AG09309 (cell line): ENCODE measurements at places on chromosomes 2 and 18.

DNA sequence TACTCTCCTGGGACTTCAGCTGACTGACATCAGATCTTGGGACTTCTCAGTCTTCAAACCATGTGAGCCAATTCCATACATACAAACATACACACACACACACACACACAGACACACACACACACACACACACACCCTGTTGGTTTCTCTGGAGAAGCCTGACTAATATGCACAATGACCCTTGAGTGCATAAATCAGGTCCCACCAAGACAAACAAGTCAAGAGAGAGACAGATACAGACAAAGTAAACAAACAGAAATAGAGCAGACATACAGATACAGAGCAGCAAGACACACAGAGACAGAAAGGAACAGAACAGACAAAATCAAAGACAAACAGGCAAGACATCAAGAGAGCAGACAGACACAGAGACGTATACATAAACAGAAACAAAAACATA, 43.8 kb upstream of the DDX18 start:
- DNase-seq, result no peak

- DNase-seq, result no peak
Observed at GRCh38 chr2:108118996-108119395, 120.8 kb upstream of the SULT1C3 start.

DNA sequence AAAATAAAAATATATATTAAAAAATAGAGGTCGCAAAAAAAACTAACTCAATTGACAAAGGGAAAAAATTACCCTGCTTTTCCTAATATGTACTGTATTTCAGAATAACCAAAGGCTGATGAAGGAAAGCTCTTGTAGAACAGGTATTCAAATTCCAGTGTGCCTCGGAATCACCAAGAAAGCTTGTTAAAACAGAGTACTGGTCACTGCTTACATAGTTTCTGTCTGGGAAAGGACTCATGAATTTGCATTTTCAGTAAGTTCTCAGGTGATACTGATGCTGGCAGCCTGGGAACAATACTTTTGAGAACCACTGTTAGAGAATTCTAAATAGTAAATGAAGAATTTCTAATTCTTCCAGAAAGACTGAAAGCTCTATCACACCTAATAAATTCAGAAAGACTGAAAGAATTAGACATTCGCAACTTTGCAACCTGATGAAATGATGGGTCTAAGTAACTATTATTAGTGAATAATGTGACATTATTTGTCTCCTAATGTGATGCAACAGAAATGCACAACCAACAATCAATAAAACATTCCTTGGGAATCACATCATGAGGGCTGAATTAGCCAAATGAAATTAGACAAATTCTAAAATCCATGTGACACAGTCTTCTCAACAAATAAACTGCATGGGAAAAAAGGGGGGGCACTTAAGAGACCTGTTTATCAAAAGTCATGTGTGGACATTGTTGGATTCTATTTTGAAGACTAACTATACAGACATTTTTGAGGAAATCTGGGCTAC, 21.9 kb downstream of the RPRD1A start:
- no peak for DNase-seq

DNA sequence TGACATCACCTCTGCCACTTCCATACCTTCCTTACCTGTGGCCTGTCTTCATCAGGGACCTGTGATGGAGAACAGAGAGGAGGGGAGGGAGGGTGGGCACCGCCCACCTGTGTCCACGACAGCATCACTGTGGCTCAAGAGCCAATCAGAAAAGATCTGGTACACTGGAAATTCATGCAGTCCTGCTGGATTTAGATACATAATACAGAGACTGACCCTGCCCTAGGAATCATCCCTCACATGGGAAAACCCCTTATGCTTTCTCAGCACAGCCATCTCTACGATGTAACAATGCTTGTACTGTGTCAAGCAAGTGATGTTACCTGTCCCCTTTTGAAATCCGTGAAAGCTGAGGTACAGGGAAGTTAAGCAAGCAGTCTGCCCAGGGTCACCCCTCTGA, 145.6 kb upstream of the EPAS1 start:
- no peak for DNase-seq

- DNase-seq, result no peak
Observed at GRCh38 chr18:37873416-37873815, 307.8 kb upstream of the CELF4 start.

- DNase-seq, result no peak
Observed at GRCh38 chr2:191629001-191629453, 48.9 kb upstream of the NABP1 start.

GRCh38 chr2:190819840-190820301, 60.8 kb upstream of the GLS start:
- DNase-seq, result peak; percentile 93

DNA sequence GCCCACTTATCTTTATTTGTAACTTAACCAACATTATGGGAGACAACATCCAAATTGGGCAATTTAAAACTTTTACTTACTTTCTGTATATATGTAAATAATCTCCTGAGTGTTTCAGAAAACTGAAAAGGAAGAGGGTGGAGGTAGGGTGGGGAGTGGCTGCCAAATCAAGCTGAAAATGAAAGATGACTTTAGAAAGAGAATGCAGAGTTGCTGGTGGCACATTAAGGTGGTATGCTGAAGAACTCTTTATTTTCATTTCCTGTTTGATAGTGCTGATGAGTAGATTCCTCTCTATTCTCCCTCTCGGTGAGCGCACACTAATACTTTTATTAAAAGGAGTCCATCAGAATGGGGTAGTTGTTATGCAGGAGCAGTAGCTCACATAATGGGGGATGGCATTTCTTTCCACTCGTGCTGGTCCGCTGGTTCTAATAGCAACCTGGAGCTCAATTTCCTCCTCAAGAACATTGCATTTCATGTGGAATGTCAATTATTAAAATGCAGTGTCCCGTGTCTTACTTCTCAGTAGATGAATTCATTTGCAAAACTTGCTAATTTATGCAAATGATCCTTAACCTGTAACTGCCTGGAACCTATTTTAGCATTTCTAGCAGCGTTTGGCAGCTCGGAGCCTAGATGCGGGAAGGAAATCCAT, 466.9 kb upstream of the HNRNPA3 start:
- DNase-seq, result no peak

DNA sequence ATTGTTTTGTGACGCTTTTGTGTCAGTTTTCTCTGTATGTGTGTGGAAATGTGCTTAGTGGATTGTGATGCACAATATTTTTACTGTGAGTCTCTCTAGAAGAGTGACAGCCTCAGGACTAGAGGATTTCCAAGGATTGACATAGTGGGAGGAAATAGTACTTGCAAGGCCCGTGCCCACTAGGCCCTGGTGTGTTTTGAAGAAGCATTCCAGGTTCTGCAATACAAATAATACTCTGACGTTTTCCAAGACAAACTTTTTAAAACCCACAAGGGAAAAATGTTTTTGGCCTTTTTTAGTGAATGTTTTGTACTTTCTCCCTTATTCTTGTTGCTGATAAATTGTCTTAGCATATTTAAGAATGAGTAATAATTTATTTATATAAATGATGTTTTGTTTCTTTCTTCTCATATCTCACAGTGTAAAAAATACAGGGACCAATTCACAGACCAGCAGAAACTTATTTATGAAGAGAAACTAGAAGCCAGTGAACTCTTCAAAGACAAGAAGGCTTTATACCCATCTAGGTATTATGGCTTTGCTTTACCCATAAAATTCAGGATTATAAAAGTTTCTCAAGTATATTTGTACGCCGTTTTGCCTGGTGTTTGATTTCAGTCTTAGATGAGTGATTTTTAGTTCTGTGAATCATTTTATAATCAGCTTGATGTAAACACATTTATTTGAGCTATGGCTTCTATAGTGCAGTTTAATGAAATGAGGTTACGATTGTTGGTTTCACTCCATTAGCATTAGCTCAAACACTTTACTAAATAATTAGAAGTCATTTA, 165.6 kb downstream of the MYO1B start:
- no peak for DNase-seq

- no peak for DNase-seq
Observed at GRCh38 chr18:8659609-8660242, 45.6 kb upstream of the MTCL1 start.

- DNase-seq, result no peak
Observed at GRCh38 chr2:127000194-127000593, 101.5 kb downstream of the TEX51 start.

- no peak for DNase-seq
Observed at GRCh38 chr2:120320318-120320851, 25.6 kb upstream of the INHBB start.

DNA sequence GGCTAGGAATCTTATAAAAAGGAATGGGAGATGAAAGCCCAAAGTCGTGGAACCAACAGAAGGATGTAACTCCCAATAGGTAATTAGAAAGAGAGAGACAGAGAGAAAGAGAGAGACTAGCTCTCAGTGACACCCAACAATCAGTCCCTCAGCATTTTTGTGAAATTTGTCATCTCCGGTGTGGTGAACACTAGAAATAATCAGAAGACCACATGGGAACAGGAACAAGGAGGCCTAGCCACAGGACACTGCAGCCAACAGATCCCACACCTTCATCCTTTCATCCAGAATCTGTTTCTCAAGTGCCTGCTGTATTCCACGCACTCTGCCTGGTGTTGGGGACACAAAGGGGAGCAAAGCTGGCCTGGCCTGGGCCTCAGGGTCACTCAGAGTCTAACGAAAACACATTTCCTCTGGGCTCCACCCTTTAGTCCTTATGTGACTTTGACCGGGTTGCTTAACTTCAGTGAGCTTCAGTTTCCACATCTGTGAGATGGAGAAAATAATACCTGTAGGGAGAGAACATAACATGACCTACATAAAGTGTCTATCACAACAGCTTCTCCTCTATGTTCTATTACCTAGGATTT, 53.1 kb downstream of the EHD3 start:
- no peak for DNase-seq

GRCh38 chr2:231965102-231965501, 3.6 kb downstream of the DIS3L2 start:
- no peak for DNase-seq

- DNase-seq, result no peak
Observed at GRCh38 chr18:34808389-34808788, 98.3 kb downstream of the DTNA start.

DNA sequence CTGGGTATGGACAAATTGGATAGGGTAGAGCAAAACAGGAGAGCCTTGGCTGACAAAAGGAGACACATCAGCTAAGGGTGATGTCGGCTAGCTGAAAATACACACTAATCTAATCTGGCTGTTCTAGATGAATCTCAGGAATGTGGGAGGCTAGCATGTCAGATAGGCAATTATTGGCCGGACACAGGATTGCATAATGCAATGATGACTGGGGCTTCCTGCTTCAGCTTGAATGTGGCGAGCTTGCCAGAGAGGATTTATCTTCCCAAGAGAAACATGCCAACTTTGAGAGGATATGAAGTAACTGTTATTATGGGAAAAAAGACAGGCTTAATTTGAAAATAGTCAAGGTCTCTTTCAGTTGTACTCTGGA, 102.4 kb downstream of the TRIB2 start:
- DNase-seq, result peak; percentile 99

DNA sequence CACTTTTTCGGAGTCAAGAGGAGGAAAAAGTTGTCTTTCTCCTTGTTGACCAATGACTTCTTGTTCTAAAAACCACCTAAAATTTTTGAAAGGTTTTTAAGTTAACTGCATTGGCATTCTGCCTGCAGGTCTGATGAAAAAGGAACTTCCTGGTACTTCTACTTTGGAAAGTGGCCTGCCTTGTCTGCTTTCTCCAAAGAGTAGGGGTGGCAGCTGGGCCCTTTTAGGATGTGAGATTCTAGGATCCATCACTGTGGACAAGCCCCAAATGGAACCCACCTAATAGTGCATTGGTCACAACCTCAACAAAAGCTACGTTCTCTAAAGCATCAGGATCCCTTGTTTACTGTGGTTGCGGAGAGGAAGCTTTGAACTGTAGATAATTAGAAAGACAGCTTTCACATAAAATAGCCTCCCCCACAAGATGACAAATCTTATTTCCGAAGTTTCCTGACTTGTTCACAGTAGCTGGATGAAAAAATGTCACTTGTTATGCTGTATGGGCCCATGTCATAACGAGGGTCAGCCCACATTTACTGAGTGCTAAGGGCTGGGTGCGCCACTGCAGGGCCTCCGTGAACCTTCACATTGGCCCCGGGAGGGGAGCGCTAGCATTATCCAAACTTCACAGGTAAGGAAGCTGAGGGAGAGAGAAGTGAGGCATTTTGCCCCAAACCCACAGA, 17.4 kb downstream of the ASPRV1 start:
- DNase-seq, result no peak

DNA sequence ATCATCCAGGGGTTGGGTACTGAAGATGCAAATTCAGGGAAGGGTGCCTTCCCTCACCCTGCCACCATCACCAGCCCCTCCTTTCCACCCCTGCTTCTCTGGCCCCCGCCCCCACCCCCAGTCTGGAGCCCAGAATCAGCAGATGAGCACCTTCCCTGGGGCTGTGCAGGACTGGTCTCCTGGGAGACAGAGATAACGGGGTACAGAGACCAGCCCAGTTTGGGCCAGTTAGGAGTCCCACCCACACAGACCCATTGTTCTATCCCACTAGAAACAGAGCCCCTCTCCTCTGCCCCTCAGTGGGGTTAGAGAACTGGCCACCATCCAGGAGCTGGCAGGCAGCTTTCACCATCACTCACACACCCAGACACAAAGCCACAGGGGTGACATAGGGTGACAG, 4.5 kb upstream of the CRYBA2 start:
- no peak for DNase-seq

- DNase-seq, result no peak
Observed at GRCh38 chr2:153641046-153641445, 162.5 kb upstream of the RPRM start.

DNA sequence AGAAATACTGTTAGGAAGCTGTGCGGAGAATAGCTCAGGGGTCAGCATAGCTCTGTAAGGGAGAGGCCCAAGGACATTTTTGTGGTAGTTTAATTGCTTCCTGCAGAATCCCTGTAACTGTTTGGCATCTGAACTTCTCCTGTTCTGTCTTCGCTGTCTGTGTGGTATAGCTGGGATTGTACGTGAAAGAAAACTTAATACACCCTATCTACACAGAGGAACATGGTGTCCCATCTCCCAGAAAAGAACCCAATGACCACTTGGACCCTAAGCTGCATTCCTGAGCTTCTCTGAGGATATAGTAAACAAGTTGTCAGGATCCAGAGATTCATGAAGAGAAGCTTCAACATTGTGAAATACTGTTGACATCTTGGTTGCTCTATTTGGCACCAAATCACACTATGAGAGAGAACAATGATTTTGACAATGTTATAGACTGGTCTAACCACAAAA, 81.3 kb downstream of the CDC42EP3 start:
- peak; percentile 87 for DNase-seq

DNA sequence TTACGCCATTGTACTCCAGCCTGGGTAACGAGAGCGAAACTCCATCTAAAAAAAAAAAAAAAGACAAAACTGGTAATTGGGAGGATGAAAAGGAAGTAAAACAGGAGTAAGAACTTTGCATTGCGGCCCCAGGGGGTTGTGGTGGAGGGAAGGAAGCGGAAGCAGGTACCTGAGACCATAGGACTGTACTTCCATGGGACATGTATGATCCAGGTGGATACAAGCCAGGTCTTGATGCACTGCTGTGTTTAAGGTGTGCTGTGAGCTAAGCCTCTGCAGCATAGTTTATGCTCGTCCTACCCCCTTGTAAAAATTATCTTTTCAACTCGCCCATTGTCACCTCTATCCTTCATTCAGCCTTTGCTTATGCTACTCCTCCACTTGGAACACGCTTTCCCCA, 23.7 kb downstream of the FBXO36 start:
- no peak for DNase-seq
